ENCODE measurements at places on chromosomes 5 and 9.

- DNase-seq: no peak
Measured at GRCh38 chr9:70588999-70589398, 174.5 kb upstream of the KLF9 start.

GRCh38 chr5:80251636-80252035 is 4.2 kb downstream of the SERINC5 start:
- DNase-seq: no peak

- DNase-seq: no peak
Measured at GRCh38 chr9:122220673-122221182, 8.0 kb downstream of the LHX6 start.

DNA sequence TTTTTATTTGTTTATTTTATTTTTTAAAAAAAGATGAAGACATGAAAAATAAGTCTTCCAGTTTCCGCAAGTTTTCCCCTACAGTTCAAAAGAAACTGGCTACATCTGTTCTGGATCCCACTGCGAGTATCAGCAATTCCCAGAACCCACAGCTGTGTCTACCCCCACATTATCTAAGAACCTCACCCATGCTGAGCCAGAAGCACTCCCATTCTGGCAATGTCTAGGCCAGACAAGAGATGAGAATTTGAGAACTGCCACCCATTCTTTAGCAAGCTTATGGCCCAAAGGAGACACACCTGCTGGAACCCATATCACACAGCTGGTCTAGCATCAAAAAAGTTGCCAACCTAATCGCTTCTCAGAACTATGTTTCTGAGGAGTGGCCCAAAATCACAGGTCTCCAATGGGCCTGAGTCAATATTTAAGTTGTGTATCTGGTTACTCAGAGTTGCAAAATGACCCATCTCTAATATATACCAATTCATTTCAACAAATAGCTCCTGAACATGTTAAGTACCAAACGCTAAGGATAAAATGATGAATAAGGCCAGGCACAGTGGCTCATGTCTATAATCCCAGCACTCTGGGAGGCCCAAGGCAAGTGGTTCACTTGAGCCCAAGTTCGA is 27.1 kb downstream of the MTMR12 start:
- no peak for DNase-seq

DNA sequence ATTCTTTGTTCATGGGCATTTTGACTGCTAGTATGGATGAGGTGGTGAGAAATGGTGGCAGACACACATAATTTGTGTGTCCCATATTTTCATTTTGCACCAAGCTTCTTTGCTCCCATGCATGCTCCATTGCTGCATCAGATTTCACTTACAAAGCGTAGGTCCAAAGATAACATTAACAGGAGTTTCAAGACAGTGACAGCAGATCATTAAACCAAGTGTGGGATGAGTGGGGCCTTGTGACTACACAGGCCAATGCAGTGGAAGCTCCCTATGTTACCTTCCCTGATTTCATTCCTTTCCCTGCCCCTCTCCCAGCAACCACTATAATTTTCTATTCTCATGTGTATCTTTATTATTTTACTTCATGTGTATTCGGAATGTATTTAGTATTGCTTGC is 142.0 kb downstream of the AOPEP start:
- no peak for DNase-seq

- no peak for DNase-seq
Measured at GRCh38 chr5:125336401-125336800, 590.0 kb upstream of the ZNF608 start.

GRCh38 chr5:56638061-56638621 is 177.2 kb upstream of the MAP3K1 start:
- peak; percentile 94 for DNase-seq

DNA sequence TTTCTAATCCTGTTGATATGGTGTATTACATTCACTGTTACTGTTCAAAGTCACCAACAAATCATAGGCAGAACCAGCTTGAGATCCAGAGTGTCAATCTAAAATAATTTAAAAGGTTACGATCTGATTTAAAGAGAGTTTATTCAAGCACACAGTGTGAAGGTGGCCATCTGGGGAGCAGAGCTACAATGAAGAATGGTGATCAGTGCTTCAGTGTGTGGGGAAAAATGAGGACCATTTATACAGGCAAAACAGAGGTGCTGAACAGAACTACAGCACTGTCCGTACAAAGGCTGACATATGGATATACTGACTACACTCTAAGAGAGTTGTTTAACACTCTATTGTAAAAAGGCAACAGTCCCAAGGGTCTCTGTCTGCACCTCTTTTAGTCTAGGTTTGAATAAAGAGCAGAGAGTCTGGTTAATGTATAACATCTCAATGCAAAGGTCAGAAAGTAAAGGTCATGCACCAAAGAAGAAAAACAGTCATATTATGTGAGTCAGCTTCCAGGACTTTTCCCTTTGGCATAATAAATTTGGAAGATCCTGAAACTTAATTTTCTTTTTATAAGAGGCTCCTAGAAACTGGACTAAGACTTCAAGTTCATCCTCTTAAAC is 29.7 kb upstream of the TDRD7 start:
- no peak for DNase-seq

- no peak for DNase-seq
Measured at GRCh38 chr9:92723299-92723625, 41.4 kb downstream of the BICD2 start.

DNA sequence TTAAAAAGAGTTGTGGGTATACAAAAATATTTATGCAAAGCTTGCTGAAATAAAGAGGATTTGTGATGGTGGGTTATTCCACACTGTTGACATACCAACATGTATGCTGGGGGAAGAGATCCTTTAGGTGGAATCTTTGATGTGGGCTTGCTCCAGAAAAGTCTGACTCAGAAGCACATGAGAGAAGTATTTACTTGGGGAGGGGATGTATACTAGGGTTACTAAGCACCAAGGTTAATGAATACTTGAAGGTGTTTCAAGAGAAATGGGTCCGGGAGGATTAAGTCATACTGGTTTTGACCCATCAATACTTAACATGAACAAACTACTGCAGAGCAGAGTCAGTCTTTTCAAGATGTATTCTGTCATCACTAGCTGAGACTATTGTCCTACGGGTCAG is 316.4 kb upstream of the GRIN3A start:
- DNase-seq: no peak

GRCh38 chr5:165576678-165577275 is 2071.4 kb downstream of the MAT2B start:
- DNase-seq: no peak

GRCh38 chr9:112500842-112501241 is 14.2 kb downstream of the KIAA1958 start:
- DNase-seq: no peak

DNA sequence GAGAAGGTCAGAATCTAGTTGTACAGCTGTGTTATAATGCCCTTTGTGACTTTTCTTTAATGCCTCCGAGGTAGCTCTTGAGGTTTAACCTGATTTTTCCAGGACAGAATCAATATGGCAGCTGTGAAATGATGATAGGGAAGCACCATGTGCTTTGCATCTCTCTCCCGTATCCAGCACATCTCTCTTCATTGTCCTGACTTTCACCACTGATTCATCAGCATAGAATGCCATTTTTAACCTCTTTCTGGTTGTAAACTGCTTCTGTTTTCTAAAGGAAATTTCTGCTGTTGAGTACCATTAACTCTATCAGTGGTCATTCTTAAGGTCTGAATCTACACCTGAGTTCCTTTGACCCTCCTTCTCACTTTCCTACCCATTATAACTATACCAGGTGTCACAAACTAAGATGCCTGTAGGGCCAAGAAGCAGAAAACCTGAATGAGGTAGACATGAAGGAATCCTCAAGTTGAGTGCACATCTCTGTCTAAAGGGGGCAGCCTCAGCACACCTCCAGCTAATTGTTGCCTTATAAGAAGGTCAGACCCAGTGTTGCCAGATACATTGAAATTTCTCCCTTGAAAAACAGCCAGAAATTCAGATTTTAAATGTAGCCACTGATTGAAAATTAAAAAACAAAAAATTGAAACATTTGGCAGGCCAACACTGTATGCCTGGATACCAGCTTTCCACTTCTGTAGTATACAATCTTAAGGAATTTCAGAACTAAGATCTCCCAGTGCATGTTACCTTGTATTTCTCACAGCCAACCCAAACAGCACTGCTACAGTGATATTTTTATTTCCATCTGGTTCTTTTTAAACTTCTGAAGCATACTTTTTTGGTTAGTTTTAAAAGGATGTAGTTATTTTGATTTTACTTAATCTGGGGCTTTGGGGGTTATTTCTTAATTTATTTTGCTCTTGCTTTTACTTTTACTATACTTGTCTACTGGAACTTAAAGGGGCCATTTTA is 35.8 kb upstream of the TLX3 start:
- peak; percentile 25 for DNase-seq

DNA sequence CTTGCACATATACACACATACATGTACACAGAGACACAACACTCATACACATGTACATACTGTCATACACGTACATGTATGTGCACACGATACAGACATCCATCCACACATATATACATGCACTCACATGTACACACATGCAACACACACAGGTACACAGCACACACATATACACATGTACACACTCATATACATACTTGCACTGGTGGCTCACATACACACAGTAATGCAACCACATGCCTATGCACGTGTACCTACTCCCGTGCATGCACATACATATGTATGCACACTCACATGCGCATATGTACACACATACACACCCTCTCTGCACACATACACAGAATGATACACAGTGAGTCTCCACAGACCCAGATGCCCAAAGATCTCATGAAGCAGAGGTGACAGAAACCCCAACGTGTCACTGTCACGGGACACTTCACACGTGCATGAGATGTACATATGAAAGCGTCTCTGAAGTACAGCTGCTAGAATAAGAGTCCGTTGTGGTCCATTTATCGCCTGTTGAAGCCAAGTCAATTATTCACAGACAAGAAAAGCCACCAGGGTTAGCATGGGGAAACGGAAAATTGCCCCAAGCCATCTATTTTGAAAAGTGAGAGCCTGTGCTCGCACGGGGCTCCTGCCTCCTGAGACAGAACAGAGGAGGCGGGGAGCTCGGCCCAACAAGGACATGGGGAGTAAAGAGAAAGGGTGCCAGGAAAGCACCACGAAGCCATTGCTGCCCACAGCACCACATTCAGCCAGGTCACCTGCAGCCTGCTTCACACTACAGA is 24.9 kb downstream of the LPCAT1 start:
- no peak for DNase-seq

DNA sequence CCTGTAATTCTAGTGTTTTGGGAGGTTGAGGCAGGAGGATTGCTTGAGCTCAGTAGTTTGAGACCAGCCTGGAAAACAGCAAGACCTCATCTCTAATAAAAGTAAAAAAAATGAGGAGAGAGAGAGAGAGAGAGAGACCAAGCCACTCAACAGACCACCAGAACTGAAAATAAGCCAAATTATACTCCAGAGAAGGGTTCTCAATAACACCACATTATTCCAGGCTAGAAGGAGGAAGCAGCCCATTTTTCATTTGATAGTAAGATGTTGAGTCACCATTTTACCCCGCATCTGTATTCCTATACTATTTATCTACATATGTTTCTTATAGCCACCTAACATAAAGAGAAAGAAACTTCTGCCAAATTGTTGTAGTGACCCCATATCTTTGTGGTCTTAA is 134.8 kb downstream of the PCSK5 start:
- DNase-seq: no peak

DNA sequence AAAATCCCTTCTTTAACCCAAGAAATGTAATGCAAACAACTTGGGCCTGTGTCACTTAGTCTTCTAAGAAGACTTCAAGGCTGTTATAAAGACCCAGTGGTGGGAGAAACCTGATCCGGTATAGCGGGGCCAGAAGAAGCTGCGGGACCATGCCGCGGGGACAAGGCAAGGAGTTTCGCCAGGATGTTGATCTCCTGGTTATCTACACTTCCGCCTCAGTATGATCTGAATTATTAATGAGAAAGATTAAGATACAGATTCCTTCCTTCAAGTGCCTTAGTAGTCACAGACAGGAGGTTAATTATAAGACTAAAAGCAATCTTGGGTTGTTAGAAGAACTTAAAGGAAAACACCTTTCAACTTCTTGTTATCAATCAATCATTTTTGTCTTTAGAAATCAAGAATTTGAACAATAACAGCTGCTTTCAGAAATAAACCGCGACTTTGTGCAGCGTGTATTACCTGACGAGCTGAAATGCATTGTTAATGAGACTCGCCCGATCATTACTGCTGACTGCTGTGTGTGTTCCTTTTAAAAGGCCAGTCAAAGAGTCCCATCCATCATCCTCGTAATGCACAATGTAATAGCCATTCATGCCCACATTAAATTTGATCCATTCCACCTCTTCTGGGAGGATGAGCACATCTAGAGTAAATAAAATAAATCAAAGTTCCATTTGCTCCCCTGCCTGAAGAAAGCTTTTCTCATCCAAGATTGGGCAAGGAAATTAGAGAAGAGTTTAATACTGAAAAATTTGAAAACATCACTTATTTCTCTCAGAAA is 22.2 kb downstream of the ERAP1 start:
- DNase-seq: peak; percentile 25

DNA sequence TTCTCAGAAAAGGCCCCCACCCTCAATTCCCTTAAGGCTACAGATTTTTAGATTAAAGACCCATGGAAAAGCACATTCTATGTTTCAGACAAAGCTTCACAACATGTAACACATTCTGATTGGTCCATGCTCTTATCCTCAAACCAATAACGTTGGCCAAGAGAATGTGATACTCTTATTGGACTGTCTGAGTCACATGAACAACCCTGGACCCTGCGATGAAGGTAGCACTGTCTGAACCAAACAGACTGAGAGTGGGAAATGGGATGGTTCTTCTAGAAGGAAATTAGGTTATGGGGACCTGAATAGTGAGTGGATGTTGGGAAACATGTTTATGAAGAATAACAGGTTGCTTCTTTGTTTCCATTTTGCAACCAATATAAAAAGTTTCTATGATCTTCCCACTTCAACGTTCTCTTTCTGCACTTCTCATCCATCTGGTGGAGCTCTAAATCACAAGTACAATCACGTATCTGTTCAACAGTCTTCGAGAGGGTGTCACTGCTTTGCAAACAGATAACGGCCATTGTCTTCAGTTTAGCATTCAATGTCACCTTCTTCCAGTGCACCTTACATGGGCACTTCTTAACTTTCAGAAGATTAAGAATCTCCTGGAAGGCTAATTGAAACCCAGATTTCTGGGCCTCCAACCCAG is 81.6 kb downstream of the PTCH1 start:
- no peak for DNase-seq

DNA sequence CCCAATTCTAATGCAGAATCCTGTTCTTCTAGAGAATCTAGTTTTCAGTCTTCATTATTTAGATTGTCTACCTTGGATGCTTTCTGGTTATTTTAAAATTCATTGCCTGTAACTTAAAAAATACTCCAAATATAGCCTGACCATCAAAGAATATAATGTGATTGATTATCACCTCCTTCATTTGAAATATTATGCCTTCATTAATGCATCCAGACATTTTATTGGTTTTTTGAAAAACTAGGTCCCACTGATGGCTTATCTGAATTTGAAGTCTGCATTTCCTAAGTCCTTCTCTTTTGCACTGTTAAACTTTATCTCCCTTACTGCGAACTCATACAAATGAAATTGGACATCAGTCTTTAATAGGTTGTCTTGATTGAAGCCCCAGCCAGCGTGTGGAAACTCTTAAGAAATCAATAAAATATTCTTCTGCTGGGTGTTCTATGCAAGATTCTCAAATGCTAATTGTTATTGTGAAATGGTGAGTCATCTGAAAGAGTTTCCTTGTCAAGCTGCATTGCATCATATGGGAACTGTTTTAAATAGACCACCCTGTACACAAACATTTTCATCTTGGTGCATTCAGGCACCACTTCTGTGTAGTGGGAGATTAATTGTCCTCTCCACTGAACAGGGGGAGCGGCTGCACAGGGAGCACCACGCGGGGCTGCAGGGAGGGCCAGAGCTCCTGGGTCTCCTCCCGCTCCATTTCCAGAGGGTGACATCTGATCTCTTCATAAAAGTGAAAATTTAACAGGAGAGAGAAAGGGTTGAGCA is 92.3 kb upstream of the FANCC start:
- no peak for DNase-seq

- DNase-seq: no peak
Measured at GRCh38 chr5:197892-198489, 6.7 kb downstream of the LRRC14B start.
